T-helper 22 cell (primary cell): ENCODE measurements at places on chromosomes 3 and 15.

DNA sequence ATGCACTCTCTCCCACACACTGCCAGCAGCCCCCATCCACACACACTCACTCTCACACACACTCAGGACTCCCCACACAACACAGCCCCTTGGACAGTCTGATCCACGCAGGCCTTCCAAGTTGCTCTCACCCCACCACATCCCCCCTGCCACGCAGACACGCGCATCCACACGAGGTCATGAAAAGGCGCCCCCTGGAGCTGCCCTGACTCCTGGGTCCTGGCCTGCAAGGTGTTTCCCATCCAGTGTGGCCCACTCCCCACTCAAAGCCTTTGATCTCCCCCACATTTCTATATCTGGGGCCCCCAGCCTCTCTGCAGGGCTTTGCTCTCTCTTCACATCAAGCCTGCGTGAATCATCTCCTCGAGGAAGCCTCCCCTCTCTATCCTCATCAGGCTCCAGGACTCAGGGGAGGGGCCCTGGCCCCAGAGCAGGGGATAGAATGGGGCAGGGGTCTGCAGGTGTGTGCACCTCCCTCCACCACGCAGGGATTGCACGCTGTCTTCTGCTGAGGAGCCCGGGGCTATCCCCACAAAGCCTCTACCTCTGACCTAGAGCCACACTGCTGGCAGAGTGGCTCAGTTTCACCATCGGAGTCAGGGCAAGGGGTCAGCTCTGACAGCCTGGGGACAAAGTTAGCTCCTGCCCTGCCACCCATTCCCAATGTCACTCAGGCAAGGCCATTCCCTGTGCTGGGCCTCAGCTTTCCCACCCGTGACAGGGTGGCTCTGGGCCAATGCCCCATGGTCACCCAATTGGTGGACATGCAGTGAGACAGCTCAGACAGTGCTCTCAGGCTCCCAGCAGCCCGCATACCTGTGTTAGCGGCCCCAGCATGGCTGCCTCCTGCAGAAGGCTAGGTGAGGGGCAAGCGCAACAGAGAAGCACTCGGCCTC, 6.4 kb downstream of the MYL3 start:
- DNase-seq = no peak

GRCh38 chr15:91952216-91952615, 98.7 kb downstream of the SLCO3A1 start:
- DNase-seq = no peak

- DNase-seq = no peak
Observed at GRCh38 chr3:62214850-62215249, 158.5 kb downstream of the FEZF2 start.

GRCh38 chr15:69060744-69061143, 46.2 kb downstream of the NOX5 start:
- no peak for DNase-seq

GRCh38 chr3:52088445-52089367, 32.3 kb upstream of the DUSP7 start:
- DNase-seq = no peak

DNA sequence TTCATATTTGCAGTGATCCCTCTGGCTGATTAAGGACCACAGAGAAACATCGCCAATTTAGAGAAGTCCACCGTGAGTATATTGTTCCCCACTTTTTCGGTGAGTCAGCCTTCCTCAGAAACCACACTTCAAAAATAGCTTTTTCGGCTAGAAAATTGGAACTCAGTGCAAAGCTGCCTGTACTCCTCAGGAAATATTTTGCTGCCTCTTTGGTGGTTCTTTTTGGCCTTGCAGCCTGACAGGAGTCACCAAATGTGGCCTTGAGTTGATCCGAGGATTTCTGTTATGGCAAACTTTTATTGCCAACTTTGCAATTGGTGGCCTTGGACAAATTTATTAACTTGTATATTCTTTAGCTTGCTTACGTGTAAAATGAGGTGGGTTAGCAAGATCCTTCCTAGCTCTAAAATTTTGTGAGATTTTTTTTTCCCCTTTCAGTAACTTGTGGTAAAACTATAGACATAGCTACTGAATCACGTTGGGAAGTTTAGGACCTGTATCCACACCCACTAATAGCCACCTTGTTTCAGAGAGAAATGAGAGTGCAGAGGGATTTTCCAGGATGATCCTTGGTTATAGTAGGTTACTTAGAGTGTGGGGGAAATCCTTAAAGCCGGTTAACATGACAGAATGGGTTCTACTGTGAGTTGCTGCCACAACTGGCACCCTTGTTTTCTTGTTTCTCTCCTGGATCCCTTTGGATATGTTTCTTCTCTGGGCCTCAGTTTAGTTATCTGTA, 9.9 kb downstream of the ARL6IP5 start:
- DNase-seq = no peak

- no peak for DNase-seq
Observed at GRCh38 chr15:34890424-34890823, 79.1 kb downstream of the AQR start.

DNA sequence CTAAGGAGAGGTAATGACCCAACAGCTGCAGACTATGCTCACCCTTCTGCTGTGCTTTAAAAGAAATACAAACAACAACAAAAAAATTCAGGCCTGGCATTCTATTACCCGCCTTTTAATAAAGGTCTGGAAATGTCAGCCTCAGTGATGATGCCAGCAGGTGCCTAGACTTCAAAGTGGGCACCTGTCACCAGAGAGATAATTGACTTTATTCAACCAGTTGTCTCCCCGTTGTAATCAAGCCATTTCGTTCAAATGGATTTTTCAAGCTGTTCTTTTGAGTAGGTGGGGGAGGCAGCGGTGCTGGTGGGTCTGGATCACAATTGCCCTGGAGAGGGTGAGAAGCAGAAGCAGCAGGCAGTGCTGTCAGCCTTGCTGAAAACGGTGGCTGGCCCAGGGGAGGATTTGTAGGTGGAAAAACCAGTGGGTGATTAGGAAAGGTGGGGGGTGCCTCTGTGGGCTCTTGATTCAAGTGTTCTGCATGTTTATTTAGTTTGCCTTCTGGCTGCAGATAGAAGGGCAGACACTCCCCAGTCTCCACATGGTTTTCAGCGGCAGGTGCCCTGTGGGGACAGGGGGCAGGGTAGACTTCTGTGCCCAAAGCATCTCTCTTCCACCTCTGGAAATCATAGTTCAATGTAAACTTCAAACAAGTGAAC, 300.2 kb upstream of the SLCO3A1 start:
- no peak for DNase-seq

DNA sequence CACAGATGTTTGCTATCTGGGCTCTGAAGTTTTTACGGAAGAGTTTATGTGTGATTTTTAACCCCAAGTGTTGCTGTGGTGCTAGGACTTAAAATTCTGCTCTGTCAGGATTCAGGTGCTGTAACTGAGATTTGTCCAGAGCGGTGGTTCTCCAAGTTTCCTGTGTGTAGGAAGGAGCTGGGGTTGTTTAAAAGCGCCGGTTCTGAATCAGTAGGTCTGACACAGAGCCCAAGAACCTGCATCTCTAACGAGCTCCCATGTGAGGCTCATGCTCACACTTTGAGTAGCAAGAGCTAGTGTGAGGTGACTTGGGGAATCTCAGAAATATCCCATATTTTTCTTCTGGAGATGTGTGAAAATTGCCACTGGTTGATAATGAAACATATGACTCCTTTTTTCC, 325.5 kb downstream of the SATB1 start:
- DNase-seq = no peak

- DNase-seq = no peak
Observed at GRCh38 chr3:174342171-174342570, 517.0 kb upstream of the NAALADL2 start.

GRCh38 chr3:182487611-182488010, 305.7 kb upstream of the ATP11B start:
- no peak for DNase-seq

- no peak for DNase-seq
Observed at GRCh38 chr15:64665179-64665578, 110.2 kb downstream of the RBPMS2 start.

GRCh38 chr15:50828610-50829206, 63.2 kb upstream of the SPPL2A start:
- DNase-seq = no peak

DNA sequence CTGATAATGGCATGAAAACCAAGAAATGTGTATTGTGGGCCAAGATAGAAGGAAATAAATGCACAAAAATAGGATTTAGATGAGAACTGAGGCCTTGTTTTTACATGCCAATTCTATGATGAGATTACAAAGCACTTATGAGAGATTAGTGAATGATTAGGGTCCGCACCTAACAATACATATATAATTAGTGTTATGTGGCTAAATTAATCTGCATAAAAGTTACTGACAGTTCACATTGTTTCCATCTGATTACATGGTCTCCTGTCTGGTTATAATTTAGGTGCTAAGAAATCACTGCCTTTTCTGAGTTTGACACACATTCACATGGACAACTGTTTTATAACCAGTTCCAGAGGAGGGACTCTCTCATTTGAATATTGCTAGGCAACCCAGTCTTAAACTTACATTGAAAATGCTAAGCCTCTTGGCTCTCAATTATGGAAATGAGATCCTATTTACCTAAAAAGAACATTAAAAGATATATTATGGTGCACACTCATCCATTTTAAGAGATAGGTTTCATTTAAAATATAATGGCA, 117.0 kb upstream of the ARL6 start:
- no peak for DNase-seq

GRCh38 chr3:156619376-156619775, 55.0 kb upstream of the TIPARP start:
- no peak for DNase-seq

GRCh38 chr3:172836390-172836997, 86.0 kb downstream of the ECT2 start:
- no peak for DNase-seq

GRCh38 chr3:187150599-187150998, 11.3 kb upstream of the RPL39L start:
- DNase-seq = peak; percentile 33

GRCh38 chr3:194364652-194365434, 4.7 kb downstream of the LRRC15 start:
- DNase-seq = no peak

- no peak for DNase-seq
Observed at GRCh38 chr3:41638381-41638780, 323.5 kb downstream of the ULK4 start.

- no peak for DNase-seq
Observed at GRCh38 chr3:33989229-33989628, 190.8 kb downstream of the PDCD6IP start.

GRCh38 chr3:30779686-30780287, 114.7 kb downstream of the GADL1 start:
- no peak for DNase-seq

- no peak for DNase-seq
Observed at GRCh38 chr15:70526221-70526973, 237.0 kb downstream of the UACA start.

DNA sequence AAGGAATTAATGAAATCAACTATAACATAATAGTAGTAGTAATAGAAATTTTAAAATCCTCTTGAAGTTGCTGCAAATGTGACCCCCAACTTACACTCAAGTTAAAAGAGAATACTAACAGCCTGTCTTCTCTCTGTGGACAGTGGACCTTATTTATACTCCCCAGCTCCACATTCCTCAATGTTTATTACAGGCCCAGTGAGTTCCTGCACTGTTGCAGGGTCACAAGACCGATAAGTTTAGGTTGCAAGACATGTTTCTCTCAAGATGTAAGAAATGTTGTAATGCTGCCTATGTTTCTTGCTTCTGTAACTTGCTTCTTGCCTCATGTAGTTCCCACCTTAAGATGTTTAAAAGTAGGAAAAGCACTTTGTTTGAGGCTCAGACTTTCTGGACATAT, 888.1 kb downstream of the PDCD6IP start:
- DNase-seq = no peak

DNA sequence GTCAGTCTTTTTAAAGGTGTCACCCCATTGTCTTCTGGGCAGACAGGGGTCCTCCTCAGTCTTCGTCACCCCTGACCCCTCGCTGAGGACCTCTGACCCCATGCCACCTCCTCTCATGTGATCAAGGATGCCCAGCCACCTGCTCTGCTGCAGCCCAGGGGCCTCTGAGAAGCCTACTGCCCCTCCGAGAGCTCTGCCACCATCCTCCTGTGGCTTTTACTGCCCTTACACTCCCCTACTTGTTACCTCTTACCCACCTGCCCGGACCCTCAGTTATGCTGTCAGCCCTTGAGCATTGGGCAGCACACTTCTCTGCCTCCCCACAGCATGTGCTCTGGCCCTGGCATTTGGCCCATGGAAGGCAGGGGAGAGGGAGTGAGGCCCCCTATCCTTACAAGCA, 123.2 kb downstream of the LRRK1 start:
- DNase-seq = no peak

DNA sequence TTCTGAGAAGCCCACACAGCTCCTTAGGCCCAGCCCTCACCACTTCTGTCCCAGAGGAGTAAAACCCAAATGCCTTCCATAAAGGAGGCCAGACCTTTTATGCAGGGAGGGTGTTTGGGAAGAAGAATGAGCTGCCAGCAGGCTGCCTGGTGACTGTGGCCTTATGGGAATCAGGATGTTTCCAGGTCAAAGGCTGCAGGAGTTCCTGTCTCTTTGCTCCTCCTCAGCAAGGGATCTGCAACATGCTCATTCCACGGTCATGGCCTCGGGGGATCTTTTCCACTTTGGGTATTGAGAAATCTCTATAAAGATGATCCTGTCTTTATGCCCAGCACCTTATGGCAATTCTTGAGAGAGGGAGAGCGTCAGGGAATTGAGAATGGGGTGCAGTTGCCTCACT, 25.2 kb upstream of the MAGEF1 start:
- no peak for DNase-seq

DNA sequence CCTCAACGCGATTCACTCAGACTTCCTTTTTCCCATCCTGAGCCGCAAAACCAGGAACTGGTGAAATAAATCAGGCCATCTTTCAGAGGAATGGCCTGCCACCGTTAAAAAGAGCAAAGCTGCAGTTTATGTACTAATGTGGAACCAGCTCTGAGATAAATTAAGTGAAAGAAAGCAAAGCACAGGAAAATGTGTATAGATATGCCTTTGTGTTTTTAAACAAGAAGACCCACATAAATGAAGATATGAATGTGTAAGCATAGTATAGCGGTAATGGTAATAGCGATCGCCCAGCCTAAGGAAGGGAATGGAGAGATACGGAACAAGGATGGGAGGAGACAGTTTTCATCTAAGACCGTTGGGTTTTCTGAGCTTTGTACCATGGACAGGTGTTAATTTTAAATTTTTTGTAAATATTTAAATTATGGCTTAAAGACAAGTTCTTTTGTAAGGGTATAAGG, 30.8 kb upstream of the RPN1 start:
- DNase-seq = no peak

DNA sequence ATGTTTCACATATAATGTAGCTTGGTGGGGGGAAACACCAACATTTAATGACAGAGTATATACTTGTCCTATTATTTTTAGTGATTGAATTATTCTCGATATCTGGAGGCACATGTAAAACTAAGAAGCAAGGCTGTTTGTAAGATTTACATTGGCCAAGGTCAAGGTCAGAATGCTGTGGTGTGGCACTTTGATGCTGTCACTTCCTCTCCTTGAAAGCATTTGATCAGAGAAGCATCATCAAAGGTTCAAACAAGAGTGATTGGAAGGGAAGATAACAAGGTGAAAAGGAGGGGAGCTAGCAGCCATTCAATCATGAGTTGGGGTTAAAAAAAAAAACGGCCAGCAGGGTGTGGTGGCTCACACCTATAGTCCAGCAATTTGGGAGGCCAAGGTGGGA, 26.4 kb downstream of the RTF1 start:
- DNase-seq = no peak
